Esophagus squamous epithelium (tissue), 5 donors: ENCODE measurements at places on chromosomes 16 and 17.
A peak's percentile ranks its signal among the peaks of the same experiment; 100 is the strongest.

GRCh38 chr17:44212507-44213402 lies 6.7 kb downstream of the UBTF start:
- H3K27ac ChIP-seq: no peak overlapping the region
- no peaks in the 10 kb centered on the region for H3K27me3 ChIP-seq
- H3K36me3 ChIP-seq: peaks cover 100% of the 10 kb centered on the region
- no peak for DNase-seq
- no peak overlapping the region for H3K4me3 ChIP-seq

- H3K27me3 ChIP-seq: no peaks in the 10 kb centered on the region
- H3K4me1 ChIP-seq: peaks cover 10% of the 10 kb centered on the region
Observed at GRCh38 chr16:71894229-71894920, 956 bp upstream of the IST1 start.

GRCh38 chr17:81124377-81124776 lies 40.9 kb upstream of the PVALEF start:
- H3K4me3 ChIP-seq: no peak overlapping the region
- no peak overlapping the region for H3K27ac ChIP-seq

GRCh38 chr17:66465701-66466100 lies 163.3 kb downstream of the PRKCA start:
- H3K4me1 ChIP-seq: peaks cover 17% of the 10 kb centered on the region
- H3K27ac ChIP-seq: no peak overlapping the region
- H3K27me3 ChIP-seq: no peaks in the 10 kb centered on the region
- no peak for DNase-seq

DNA sequence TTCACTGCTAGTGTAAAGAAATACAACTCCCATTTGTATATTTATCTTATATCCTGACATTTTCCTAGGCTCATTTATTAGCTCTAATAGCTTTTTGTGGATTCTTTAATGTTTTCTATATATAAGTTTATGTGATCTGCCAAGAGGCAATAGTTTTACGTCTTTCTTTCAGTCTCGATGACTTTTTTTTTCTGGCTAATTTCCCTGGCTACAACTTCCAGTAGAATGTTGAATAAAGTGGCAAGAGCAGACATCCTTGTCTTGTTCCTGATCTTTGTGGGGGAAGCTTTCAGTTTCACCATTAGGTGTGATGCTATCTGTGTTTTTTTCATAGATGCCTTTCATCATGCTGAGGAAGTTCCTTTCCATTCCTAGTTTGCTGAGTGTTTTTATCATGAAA lies 43.9 kb upstream of the ABCA3 start:
- H3K36me3 ChIP-seq: no peaks in the 10 kb centered on the region
- H3K27ac ChIP-seq: no peak overlapping the region
- H3K27me3 ChIP-seq: no peaks in the 10 kb centered on the region

DNA sequence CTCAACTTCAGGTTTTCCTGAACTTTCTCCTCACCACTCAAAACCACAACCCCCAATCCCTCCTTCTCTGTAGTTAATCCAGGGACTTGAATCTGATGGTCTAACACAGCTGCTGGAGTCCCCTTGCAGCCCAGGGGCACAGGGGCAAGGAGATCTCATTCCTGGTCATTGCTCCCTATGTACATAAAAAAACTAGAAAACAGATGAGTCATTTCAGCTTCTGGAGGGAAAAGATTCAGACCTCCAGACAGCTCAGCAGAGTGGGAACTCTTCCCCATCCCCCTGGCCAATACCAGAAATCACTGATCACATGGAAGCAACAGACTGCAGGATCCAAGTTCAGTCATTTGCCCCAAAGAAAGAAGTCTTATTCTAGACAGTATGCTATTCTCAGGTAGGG lies 62.1 kb downstream of the DYNLRB2 start:
- DNase-seq: no peak
- H3K4me3 ChIP-seq: no peak overlapping the region
- no peak overlapping the region for H3K27ac ChIP-seq
- H3K27me3 ChIP-seq: no peaks in the 10 kb centered on the region
- no peaks in the 10 kb centered on the region for H3K36me3 ChIP-seq

GRCh38 chr16:58339452-58339981 lies 44.7 kb upstream of the PRSS54 start:
- H3K27ac ChIP-seq: no peak overlapping the region
- no peaks in the 10 kb centered on the region for H3K36me3 ChIP-seq
- no peaks in the 10 kb centered on the region for H3K27me3 ChIP-seq
- DNase-seq: no peak
- no peaks in the 10 kb centered on the region for H3K4me1 ChIP-seq
- H3K4me3 ChIP-seq: no peak overlapping the region

DNA sequence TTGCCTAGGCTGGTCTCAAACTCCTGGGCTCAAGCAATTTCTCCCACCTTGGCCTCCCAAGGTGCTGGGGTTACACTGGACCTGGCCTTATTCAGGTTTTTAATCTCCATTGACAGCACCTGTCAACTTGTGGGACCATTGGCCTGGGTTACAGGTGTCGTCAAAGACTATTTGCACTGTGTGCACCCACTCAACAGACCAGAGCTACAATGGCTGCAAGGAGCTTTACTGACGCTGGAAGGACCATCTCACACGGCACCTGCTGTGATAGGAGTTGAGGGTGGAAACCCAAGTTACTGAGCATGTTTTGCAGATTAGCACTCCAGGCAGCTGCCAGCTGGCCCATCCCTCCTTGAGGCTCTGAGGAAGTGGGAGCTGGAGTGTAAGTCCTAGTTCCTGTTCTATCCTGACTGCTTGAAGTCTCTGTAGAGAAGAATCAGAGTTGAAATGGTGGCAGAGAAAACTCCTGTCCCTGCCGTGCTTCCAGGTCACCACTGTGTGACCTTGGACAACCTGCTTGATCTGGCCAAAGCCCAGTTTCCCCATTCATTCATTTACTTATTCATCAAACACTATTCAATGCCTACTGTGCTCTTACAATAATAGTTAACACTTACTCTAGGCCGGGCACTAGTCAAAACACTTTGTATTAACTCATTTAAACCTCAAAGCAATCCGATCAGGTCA lies 42.4 kb upstream of the LONP2 start:
- no peak overlapping the region for H3K27ac ChIP-seq
- H3K4me1 ChIP-seq: no peaks in the 10 kb centered on the region
- H3K4me3 ChIP-seq: no peak overlapping the region
- no peaks in the 10 kb centered on the region for H3K36me3 ChIP-seq
- no peaks in the 10 kb centered on the region for H3K27me3 ChIP-seq

DNA sequence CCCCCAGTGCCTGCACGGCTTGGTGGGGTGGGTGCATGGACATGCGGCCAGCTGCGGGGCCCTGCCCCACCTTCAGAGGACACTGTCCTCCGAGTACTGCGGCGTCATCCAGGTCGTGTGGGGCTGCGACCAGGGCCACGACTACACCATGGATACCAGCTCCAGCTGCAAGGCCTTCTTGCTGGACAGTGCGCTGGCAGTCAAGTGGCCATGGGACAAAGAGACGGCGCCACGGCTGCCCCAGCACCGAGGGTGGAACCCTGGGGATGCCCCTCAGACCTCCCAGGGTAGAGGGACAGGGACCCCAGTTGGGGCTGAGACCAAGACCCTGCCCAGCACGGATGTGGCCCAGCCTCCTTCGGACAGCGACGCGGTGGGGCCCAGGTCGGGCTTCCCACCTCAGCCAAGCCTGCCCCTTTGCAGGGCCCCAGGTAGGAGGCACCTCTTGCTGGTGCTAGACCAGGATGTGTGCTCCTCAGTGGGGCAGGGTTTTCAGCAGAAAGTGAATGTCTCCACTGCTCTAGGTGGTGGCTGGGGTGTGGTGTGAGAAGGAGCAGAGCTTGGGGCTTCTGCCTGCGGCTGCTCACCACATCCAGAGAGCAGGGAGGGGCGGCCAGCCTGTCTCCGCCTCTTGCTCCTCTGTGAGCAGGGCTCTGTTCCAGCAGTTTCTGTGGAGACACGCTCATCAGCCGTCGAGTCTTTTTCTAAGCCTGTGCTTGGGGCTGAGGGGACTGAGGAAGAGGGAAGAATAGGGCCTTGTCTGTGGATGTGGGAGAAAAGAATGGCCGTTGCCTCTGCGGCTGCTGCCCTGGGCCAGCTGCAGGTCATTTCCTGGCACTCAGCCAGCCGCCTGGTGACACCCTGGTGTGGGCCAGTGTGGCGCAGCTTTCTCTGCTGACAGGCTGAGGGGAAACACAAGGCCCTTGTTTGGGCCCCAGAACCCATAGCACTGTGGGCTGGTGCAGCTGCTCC lies 2.2 kb downstream of the ZNF276 start:
- no peaks in the 10 kb centered on the region for H3K27me3 ChIP-seq
- H3K27ac ChIP-seq: peak overlapping the region; percentile 95
- DNase-seq: no peak
- peak overlapping the region; percentile 96 for H3K4me3 ChIP-seq
- peaks cover 36% of the 10 kb centered on the region for H3K4me1 ChIP-seq

DNA sequence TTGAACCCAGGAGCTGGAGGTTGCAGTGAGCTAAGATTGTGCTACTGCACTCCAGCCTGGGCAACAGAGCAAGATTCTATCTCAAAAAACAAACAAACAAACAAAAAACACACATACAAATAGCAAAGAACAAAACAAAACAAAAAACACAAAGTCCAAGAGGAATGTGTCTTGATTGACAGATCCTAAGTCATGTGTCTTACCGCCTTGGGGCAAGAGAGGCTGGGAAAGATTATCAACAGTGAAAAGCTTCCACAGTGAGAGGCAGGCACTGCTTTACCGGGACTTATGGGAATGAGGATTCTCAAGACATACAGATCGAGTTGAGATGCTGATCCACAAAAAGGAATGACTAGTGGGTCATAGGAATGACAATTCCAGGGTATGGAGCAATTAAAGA lies 62.7 kb upstream of the GAS7 start:
- H3K4me3 ChIP-seq: no peak overlapping the region
- no peaks in the 10 kb centered on the region for H3K4me1 ChIP-seq
- no peak overlapping the region for H3K27ac ChIP-seq
- H3K36me3 ChIP-seq: no peaks in the 10 kb centered on the region
- H3K27me3 ChIP-seq: no peaks in the 10 kb centered on the region
- no peak for DNase-seq

- H3K4me1 ChIP-seq: peaks cover 18% of the 10 kb centered on the region
- H3K27ac ChIP-seq: peak overlapping the region; percentile 99
- no peak overlapping the region for H3K4me3 ChIP-seq
- H3K36me3 ChIP-seq: no peaks in the 10 kb centered on the region
- DNase-seq: no peak
Observed at GRCh38 chr16:20897922-20898321, 2.2 kb downstream of the DCUN1D3 start.

- no peak for DNase-seq
- H3K4me3 ChIP-seq: no peak overlapping the region
- no peaks in the 10 kb centered on the region for H3K36me3 ChIP-seq
- no peaks in the 10 kb centered on the region for H3K27me3 ChIP-seq
- H3K27ac ChIP-seq: peak overlapping the region; percentile 84
Observed at GRCh38 chr16:11128211-11129141, 127.5 kb downstream of the SOCS1 start.

DNA sequence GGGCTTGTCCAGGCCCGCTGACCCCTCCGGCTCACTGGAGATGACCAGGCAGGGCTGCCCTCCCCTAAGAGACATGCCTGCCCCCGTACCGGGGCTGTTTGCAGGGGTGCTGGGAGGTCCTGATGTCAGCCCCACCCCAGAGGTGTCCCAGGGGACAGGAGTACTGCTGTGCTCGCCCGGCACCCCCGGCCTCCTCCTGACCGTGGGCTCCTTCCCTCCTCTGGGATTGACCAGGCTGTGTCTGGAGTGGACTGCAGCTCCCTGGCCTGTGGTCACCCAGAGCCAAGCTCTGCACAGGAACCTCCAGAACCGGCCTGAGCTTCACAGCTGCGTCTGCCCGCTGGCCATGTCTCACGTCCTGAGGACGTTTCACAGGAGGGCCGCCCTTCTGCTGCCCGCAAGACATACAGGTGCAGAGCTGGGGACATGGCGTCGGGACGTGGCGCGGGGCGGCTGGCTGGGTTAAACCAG lies 53.2 kb downstream of the LMF1 start:
- H3K4me3 ChIP-seq: no peak overlapping the region
- no peaks in the 10 kb centered on the region for H3K27me3 ChIP-seq
- no peak for DNase-seq
- no peaks in the 10 kb centered on the region for H3K4me1 ChIP-seq
- no peak overlapping the region for H3K27ac ChIP-seq

- H3K27me3 ChIP-seq: no peaks in the 10 kb centered on the region
- no peaks in the 10 kb centered on the region for H3K36me3 ChIP-seq
- H3K4me3 ChIP-seq: no peak overlapping the region
- H3K27ac ChIP-seq: no peak overlapping the region
Observed at GRCh38 chr16:73202161-73202729, 154.3 kb upstream of the ZFHX3 start.

DNA sequence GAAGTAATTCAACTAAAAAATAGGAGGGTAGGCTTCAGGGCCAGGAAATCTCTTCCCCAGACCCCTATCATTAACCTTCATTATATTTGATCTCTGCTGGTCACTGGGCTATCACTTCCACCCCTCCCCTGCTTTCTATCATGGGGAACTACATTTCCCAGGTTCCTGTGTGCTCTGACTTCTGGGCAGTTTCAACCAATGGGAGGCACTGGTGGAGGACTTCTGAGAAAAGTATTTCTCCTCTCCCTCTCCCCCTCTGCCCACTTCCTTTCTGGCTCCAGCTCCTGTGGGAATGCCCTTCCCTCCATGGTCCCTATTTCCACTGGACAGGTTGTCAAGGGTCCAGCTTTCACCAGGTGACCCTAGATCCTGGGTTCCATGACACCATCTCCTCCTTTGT lies 364.4 kb downstream of the C16orf95 start:
- no peak for DNase-seq
- H3K4me3 ChIP-seq: no peak overlapping the region
- H3K27me3 ChIP-seq: no peaks in the 10 kb centered on the region
- no peaks in the 10 kb centered on the region for H3K36me3 ChIP-seq

- H3K27me3 ChIP-seq: no peaks in the 10 kb centered on the region
- peaks cover 16% of the 10 kb centered on the region for H3K4me1 ChIP-seq
- peak overlapping the region; percentile 28 for H3K4me3 ChIP-seq
- peak overlapping the region; percentile 62 for H3K27ac ChIP-seq
- DNase-seq: no peak
- H3K36me3 ChIP-seq: peaks cover 30% of the 10 kb centered on the region
Observed at GRCh38 chr17:82782657-82783207, 30.9 kb downstream of the TBCD start.

DNA sequence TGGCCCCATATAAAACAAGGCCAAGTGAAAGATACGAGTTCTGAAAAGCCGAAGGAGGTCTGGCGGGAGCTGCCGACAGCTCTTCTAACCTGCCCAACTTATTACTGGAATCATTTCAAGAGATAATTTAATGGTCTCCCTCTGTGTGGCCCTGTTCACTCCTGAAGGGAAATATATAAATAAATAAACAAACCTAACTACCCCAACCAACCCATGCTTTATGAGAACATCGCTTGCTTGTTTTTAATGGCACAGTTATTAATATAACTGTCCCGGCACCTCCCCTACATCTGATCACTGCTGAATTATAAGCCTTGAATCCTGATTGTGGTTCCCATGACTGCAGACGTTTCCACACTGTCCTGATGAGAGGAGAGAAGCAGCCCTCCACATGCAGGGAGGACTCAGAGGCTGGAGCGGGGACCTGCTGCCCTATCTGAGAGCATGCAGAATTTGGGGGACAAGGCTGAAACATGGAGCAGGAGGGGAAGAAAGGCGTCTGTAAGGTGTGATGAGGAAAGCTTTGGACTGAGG lies 22.2 kb downstream of the CDK5RAP3 start:
- no peak overlapping the region for H3K4me3 ChIP-seq
- H3K4me1 ChIP-seq: no peaks in the 10 kb centered on the region
- no peaks in the 10 kb centered on the region for H3K27me3 ChIP-seq
- H3K36me3 ChIP-seq: no peaks in the 10 kb centered on the region
- H3K27ac ChIP-seq: no peak overlapping the region

- H3K27ac ChIP-seq: no peak overlapping the region
- DNase-seq: no peak
- no peaks in the 10 kb centered on the region for H3K27me3 ChIP-seq
- H3K4me3 ChIP-seq: no peak overlapping the region
- peaks cover 18% of the 10 kb centered on the region for H3K4me1 ChIP-seq
Observed at GRCh38 chr17:27381007-27381501, 75.2 kb upstream of the KSR1 start.
